ENCODE measurements at places on chromosomes 1 and 21.

DNA sequence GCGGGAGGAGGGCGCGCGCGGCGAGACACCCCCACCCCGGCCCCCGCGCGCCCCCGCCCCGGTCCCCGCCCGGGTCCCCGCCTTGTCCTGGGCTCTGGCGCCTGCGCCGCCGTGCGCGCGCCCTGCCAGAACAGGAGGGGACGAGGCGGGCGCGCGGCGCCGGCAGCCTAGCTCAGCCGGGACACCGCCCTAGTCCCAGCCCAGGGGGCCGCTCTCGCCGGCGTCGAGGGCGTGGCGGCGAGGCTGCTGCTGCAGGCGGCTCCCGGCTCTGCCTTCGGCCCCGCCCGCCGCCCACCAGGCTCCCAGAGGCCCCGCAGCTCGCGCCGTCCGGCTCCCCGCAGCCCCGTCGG, at the start of gene RCAN3:
Gene RCAN3, plus strand, starts transcription at position 128 of the 350 bp plus-strand sequence. CDS start 11,537 bp downstream, outside the sequence.
- no peaks in the 10 kb centered on the region for H3K36me3 ChIP-seq
- H3K27me3 ChIP-seq: no peaks in the 10 kb centered on the region
- peaks cover 17% of the 10 kb centered on the region for H3K4me1 ChIP-seq
- H3K27ac ChIP-seq: peak within 1 kb of the TSS; percentile 88
- H3K4me3 ChIP-seq: peak within 1 kb of the TSS; percentile 81

GRCh38 chr1:153608089-153608682, 4.8 kb downstream of the S100A16 start:
- peak overlapping the region; percentile 96 for H3K27ac ChIP-seq
- DNase-seq: no peak
- H3K4me1 ChIP-seq: peaks cover 51% of the 10 kb centered on the region

DNA sequence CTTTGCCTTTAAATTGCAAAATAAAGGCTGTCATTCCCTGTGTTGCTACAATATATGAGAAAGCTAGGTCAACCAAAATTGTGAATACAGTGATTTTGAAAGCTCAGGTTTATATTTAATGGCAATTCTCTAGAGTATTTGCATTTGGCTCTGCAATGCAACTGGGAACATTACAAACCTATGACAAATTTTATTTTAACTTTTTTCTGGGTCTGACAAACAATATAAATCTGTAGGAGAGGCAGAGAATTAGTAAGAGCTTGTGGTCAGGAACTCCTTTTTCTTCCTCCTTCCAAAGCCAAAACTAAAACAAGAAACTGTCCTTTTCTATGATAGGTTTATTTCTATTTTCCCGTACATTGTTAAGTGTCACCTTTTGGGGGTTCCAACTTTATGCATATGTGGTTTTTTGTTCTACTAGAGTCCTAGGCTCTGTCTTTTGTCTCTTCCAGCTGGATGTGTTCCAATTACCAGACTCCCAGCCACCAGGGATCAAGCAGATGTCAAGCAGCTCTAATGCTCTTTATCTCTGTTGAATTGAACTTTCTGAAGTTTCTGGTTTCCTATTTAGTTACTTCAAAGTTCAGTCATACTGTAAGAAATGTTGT, 106.9 kb downstream of the ASH1L start:
- H3K27me3 ChIP-seq: no peaks in the 10 kb centered on the region
- peaks cover 6% of the 10 kb centered on the region for H3K36me3 ChIP-seq
- DNase-seq: no peak
- H3K4me1 ChIP-seq: peaks cover 11% of the 10 kb centered on the region
- H3K27ac ChIP-seq: no peak overlapping the region
- no peak overlapping the region for H3K4me3 ChIP-seq

DNA sequence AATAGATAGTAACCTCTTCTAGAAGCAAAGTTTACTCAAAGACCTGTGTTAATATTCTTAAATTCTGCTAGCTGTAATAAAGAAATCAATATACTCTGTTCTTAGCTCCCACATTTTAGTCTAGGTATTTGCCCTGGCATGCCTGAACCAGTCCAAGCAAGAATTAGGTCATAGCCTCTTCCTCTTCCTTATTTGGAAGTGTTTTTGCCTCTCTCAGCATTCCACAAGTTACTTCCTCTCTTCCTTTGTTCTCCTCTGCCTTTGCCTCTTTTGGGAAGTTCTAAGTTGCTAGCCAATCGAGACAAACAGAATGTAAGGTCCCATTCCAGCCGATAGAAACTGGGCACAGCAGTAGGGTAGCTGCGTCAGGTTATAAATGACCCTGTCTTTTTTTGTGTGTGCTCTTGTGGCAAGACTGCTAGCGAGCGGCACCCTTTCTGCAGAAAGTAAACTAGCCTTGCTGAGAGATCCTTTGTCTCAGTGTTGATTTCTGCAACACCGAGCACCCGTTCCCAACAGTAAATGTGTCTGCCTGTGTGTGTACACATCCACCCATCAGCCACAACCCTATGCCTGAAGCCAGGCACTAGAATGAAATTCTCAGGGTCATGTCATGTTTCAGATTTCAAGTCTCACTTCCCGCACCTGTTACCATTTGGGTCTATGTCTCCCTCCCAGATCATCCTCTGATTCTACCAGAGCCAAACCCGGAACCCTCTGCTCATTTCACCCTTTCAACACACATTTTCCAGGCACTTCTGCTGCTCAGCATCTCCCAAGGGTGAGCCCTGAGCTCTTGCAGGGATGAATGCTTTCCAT, 37.5 kb downstream of the LRRC3 start:
- no peaks in the 10 kb centered on the region for H3K27me3 ChIP-seq
- H3K4me3 ChIP-seq: no peak overlapping the region
- no peak overlapping the region for H3K27ac ChIP-seq
- H3K4me1 ChIP-seq: no peaks in the 10 kb centered on the region
- no peaks in the 10 kb centered on the region for H3K36me3 ChIP-seq

- H3K27me3 ChIP-seq: no peaks in the 10 kb centered on the region
- H3K36me3 ChIP-seq: no peaks in the 10 kb centered on the region
- H3K4me3 ChIP-seq: no peak overlapping the region
Measured at GRCh38 chr21:33883118-33883517, 32.5 kb downstream of the ATP5PO start.

DNA sequence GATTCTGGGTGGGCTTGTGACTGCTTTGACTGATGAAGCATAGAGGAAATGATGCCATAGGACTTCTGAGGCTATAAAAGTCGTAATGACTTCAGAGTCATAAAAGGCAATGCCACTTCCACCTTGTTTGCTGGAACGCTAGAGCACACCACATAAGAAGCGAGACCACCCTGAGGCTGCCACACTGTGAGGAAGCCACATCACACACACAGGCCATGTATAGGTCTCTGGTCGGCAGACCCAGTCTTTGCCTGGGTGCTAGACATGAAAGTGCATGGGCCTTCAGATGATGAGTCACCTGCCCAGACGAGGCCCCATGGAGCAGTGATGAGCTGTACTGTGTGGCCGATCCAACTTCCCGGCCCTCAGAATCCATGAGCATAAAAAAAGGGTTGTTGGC, 14.2 kb upstream of the KANK4 start:
- peaks cover 18% of the 10 kb centered on the region for H3K4me1 ChIP-seq
- DNase-seq: no peak
- H3K36me3 ChIP-seq: no peaks in the 10 kb centered on the region
- no peak overlapping the region for H3K27ac ChIP-seq
- no peaks in the 10 kb centered on the region for H3K27me3 ChIP-seq

- no peaks in the 10 kb centered on the region for H3K36me3 ChIP-seq
- H3K27ac ChIP-seq: no peak overlapping the region
- no peak overlapping the region for H3K4me3 ChIP-seq
- H3K27me3 ChIP-seq: no peaks in the 10 kb centered on the region
- peaks cover 15% of the 10 kb centered on the region for H3K4me1 ChIP-seq
Measured at GRCh38 chr1:59481881-59482505, 185.1 kb downstream of the FGGY start.

- DNase-seq: no peak
- H3K4me3 ChIP-seq: no peak overlapping the region
- H3K27me3 ChIP-seq: no peaks in the 10 kb centered on the region
- no peak overlapping the region for H3K27ac ChIP-seq
- no peaks in the 10 kb centered on the region for H3K4me1 ChIP-seq
Measured at GRCh38 chr21:38244885-38245869, 11.6 kb upstream of the KCNJ15 start.

DNA sequence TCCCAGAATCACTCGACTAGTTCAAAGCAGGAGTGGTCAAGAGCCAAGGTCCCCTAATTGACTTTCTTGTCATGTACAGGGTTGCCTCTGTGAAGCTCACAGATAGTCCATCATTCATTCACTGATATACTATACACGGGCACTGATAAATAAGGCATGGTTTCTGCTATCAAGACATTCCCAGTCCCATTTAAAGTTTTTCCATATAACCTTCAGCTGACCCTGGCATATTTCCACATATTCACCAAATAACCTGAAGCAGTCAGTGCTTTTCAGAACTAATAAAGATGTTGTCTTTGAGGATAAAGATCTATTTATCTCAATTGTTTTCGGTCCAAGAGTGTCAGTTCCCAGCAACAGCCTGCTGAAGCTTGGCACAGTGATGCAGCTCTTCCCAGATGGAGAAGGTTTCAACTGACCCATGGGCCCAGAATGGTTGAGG, 173.4 kb downstream of the ZZZ3 start:
- no peak overlapping the region for H3K27ac ChIP-seq
- no peaks in the 10 kb centered on the region for H3K36me3 ChIP-seq
- no peaks in the 10 kb centered on the region for H3K4me1 ChIP-seq
- H3K27me3 ChIP-seq: no peaks in the 10 kb centered on the region

GRCh38 chr1:210938416-210938925, 195.5 kb downstream of the KCNH1 start:
- no peak for DNase-seq
- no peaks in the 10 kb centered on the region for H3K27me3 ChIP-seq
- H3K4me3 ChIP-seq: no peak overlapping the region
- no peaks in the 10 kb centered on the region for H3K36me3 ChIP-seq
- no peaks in the 10 kb centered on the region for H3K4me1 ChIP-seq

GRCh38 chr1:187264995-187265602, 436.4 kb downstream of the PLA2G4A start:
- H3K4me3 ChIP-seq: no peak overlapping the region
- no peaks in the 10 kb centered on the region for H3K27me3 ChIP-seq
- DNase-seq: no peak
- H3K36me3 ChIP-seq: no peaks in the 10 kb centered on the region
- H3K27ac ChIP-seq: no peak overlapping the region

DNA sequence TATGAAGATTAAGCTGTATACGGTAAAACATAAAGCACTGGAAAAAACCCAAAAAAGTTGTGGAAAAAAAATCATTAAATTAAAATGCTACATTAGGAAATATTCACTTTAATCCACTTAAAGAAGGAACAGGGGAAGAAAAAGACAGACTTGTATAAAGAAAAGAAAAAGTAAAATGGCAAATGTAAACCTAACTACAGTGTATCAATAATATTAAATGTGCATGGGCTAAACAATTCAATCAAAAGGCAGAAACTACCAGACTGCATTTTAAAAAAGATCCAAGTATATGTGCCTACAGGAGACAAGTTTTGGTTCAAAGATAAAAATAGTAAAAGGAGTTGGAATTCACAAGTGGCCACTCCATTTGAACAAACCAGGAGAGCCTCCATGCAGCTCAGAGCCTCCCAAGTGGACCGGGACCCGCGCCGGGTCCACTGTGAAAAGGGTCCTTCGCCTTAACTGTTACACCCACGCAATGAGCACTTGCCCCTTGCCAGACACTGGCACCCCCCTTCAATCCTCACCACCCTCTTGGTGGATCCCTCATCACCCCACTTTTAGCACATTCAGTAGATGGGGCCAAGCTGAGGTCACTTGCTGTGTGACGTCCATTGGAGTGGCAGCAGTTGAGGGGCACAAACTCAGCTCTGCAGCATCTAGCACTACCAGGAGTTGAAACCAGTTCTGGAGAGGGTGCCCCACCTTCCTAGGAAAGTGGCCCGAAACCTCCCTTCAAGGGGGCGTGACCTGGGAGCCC, 898 bp downstream of the C1orf174 start:
- H3K4me1 ChIP-seq: peaks cover 11% of the 10 kb centered on the region
- peaks cover 12% of the 10 kb centered on the region for H3K36me3 ChIP-seq
- no peaks in the 10 kb centered on the region for H3K27me3 ChIP-seq
- H3K27ac ChIP-seq: peak overlapping the region; percentile 97

DNA sequence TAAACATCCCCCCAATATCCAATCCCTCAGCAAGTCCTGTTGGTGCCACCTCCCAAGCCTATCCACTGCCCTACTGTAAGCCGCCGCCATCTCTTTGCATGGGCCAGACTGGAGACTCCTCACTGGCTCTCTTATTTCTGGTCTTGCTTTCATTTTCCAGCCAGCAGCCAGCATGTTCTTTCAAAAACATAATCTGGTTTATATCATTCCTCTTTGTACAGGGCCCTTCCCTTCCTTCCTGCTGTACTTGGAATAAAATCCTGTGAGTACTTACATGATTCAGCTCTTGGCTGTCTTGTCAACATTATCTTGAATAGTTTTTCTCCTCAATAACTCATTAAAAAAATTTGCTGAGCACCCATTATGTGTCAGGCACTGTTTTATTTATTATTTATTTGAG, 28.2 kb downstream of the TLR5 start:
- H3K4me1 ChIP-seq: no peaks in the 10 kb centered on the region
- H3K27ac ChIP-seq: peak overlapping the region; percentile 39
- no peak overlapping the region for H3K4me3 ChIP-seq

DNA sequence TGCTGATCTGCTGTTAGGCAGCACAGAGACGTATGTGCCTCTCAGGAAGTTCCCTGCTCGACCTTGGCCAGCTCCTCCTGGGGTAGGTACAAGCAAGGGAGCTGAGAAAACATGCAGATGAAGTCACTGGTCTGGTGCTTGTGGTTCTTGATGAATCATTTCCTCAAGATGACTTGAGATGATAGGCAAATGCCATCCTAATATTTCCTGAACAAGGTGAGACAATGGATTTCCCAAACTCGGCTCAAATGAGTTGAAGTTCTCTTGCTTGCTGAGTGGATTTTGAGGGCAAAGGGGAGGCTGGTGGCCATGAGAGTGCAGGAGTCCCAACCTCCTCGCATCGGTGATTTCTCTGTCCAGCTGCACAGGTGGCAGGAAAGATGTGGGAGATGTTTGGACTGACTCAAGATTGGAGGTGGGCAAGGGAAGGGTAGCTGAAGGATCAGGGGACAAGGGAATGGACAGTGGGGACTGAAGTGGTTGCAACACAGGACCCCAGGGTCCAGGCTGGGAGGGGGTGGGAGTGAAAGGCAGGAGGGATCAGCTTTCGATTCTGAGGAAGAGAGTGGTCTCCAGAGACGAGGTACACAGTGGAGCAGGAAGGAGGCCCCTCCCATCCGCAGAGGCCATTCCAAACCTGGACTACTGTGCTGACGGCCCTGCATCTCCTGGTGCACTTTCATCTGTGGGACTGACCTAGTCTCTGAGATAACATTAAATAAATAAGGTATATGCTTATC, 63.9 kb downstream of the CAPN2 start:
- peaks cover 73% of the 10 kb centered on the region for H3K36me3 ChIP-seq
- H3K27me3 ChIP-seq: no peaks in the 10 kb centered on the region
- peaks cover 18% of the 10 kb centered on the region for H3K4me1 ChIP-seq
- no peak overlapping the region for H3K27ac ChIP-seq
- DNase-seq: peak; percentile 84
- H3K4me3 ChIP-seq: no peak overlapping the region

All from vagina (tissue), 2 donors.